NCI-H146 (cell line): ENCODE measurements at places on chromosomes 7 and 10.
A peak's percentile ranks its signal among the peaks of the same experiment; 100 is the strongest.

GRCh38 chr10:46515793-46516192 is 40.7 kb downstream of the GPRIN2 start:
- no peak for DNase-seq

DNA sequence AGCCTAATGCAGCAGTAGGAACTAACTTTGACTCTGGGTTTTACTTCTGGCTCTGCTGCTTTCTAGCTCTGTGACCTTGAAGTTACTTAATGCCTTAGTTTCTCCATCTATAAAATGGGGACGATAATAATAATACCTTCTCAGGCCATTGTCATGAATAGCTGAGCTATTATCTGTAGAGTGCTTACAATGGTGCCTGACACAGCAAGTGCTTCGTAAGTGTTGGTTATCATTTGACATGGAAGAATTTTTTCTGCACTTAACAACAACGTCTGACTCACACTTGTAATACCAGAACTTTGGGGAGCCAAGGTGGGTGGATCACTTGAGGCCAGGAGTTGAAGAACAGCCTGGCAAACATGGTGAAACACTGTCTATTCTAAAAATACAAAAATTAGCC is 140.5 kb downstream of the ARL4A start:
- DNase-seq: no peak

DNA sequence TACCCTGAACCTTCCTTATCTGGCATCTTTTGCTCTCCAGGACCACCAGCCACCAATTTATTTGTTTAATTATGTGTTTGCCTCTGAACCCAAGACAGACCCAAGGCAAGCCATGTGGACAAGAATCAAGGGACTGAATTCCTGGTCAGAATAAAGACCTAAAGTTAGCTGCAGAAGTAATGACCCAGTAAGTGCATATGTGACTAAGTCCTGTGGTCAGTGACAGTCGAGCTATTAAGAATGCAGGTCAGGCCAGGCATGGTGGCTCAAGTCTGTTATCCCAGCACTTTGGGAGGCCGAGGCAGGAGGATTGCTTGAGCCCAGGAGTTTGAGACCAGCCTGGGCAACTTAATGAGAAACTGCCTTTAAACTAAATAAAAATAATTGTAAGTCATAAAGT is 139.4 kb downstream of the CCDC71L start:
- no peak for DNase-seq

- DNase-seq: no peak
Measured at GRCh38 chr10:87090779-87091178, 3.9 kb downstream of the GLUD1 start.

DNA sequence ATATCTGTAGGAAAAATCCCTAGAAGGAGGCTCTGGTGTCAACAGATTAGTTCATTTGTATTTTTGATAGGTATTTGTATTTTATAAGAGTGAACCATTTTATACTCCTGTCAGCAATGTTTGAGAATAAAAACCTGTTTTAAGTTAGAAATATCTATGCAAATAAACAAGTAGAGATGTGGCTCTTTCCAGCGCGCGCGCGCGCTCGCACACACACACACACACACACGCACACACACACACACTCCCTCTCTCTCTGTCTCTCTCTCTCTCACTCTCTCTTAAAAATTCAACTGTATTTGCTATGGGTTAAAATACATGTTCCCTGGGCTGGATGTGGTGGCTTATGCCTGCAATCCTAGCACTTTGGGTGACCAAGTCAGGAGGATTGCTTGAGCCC is 113.9 kb downstream of the SUGCT start:
- DNase-seq: no peak

- DNase-seq: no peak
Measured at GRCh38 chr10:31977440-31978155, 49.0 kb upstream of the ARHGAP12 start.

- no peak for DNase-seq
Measured at GRCh38 chr7:108044345-108044744, 41.4 kb upstream of the LAMB1 start.

DNA sequence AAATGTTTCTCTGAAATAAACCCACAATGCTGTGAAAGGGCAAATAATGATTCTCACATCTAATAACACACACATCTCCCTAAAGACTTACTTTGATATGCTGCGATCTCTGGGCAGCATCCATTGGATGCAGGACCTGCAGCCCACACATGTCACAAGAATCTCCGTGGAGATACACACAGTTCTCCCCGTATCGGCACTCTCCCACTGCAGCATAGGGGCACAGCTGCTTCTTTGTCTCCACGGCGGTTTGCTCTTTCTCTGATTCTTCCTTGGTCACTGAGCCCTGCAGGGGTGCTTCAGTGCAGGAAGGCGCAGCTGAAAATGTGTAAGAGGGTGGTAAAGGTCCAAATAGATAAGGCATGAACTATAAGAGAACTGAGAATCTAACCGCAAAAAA is 20.4 kb downstream of the MKRN1 start:
- no peak for DNase-seq

DNA sequence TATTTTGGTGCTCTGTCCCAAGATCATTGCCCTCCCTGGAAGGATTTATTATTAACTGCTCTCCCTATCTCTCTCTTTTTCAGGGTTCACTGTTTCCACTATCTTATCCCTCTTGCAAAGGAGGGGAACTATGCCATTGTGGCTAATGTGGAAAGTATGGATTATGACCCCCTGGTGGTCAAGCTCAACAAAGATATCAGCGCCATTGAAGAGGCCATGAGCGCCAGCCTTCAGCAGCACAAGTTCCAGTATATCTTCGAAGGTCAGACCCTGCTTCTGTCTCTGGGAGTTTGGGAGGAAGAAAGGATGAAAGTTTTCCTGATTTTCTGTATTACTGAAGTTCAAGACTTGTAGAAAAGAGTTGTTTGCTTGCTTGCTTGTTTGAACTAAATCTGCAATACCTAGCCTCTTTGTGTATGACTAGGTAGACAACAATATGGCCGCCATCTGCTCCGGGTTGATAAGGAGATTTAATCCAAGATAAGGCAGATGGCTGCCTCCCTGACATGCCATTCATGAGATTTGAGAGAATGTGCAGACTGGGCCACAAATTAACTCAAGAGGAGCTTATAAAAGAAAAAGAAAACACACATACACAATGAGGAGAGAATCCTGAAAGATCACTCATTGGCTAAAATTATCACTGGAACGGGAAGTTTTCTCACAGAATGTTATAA is 122.2 kb upstream of the LRGUK start:
- no peak for DNase-seq

DNA sequence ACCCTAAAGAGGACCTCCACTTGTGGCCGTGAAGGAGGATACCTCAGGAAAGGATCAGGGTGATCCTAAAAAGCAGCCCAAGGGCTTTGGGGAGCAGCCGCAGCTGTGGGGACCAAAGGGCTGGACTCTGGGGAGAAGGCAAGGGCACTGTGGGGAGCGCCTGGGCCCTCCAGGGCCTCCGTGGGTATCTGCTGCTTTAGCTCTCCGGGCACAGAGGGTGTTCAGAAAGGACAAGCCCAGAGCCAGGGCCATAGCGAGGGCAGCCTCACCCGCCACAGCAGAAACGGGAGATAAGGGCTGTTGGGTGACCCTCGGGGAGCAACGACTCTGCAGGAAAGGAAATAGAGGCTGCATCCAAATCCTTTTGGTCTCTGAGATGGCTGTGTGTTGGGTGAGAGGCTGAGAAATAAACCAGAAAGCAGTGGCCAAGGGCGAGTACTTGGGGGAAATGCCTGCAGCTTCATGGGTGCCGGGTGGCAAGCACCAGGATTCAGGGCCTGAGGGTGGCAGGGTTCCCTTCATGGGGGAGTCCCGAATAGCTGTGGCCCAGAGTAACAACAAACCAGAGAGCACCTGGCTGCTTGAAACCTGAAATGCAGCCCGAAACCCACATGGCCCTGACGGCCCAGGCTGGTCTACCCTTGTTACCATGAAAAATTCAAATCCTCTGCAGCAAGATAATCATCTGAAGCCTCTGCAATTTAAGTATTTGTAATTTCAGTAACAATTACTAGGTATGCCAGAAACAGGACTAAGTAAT is 95.2 kb downstream of the VIPR2 start:
- no peak for DNase-seq

- DNase-seq: no peak
Measured at GRCh38 chr10:30826679-30827078, 197.1 kb upstream of the LYZL2 start.

GRCh38 chr7:96993094-96993865 is 12.1 kb upstream of the DLX6 start:
- no peak for DNase-seq

GRCh38 chr10:43385412-43386004 is 14.1 kb downstream of the FXYD4 start:
- no peak for DNase-seq

DNA sequence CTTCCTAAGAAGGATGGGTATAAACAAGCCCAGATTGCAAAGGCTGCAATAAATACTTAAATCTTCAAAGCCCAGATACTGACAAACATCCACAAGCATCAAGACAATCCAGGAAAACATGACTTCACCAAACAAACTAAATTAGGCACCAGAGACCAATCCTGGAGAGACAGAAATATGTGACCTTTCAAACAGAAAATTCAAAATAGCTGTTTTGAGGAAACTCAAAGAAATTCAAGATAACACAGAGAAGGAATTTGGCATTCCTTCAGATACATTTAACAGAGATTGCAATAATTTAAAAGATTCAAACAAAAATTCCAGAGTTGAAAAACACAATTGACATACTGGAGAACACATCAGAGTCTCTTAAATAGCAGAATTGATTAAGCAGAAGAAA is 23.0 kb downstream of the GSDME start:
- DNase-seq: no peak

- DNase-seq: no peak
Measured at GRCh38 chr7:16616542-16616941, 29.0 kb downstream of the ANKMY2 start.

DNA sequence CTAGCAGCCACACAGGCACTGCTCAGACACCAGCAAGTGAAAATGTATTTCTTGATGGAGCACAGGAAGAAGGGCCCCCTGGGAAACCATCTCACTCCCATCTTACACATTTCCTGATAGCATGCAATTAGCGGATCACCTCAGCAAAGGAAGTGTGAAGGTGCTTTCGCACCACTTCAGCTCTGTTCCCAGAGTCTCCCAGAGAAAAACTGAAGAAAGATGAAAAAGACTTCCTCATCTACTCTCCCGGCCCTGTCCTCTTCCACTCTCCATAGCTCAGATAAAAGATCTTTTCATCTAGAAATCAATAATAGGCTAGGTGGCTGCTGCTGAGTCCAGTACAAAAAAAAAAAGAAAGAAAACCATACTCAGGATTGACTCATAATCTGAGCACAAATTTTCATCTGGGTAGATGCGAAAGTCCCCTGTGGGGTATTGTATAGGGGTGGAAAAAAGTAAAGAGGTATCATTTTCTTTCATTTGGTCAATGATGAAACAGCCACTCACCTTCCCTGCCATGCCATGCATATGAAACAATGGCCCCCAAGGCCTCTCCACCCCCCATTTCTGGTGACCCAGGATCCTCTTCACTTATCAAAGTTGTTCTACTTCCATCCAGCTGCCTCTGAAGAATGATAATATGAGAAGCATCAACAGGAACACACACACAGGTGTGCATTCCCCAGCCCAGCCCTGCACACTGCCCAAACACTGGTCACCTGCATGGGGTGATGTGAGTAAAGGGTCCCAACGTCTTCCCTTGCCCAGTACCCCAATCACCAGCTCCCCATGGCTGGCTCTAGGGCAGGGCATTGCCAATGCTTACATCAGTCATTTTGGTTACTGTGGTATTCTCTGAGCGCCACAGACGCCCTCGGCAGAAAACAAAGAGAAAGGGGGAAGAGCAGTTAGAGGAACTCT is 48.8 kb upstream of the DGKI start:
- DNase-seq: no peak

GRCh38 chr10:97584060-97584797 is at the start of gene HOGA1:
Gene HOGA1 (plus strand): TSS chr10:97584389. CDS start chr10:97584704, 315 bp downstream.
- DNase-seq: peak; percentile 53

- DNase-seq: no peak
Measured at GRCh38 chr10:3095373-3096139, 28.2 kb downstream of the PFKP start.
